ENCODE measurements at places on chromosomes 7 and 10.

DNA sequence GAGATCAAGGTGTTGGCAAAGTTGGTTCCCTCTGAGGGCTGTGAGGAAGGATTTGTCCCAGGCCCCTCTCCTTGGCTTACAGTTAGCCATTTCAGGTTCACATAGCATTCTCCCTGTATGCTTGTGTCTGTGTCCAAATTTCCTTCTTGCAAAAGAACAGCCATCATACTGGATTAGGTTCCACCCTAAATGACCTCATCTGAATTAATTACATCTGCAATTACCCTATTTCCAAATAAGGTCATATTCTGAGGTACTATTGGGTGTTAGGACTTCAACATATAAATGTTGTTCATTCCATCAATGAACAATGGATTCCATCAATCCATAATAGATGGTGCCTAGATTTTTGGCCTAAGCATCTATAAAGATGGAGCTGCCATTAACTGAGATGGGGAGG is 16.2 kb upstream of the LRRC17 start:
- DNase-seq: no peak

DNA sequence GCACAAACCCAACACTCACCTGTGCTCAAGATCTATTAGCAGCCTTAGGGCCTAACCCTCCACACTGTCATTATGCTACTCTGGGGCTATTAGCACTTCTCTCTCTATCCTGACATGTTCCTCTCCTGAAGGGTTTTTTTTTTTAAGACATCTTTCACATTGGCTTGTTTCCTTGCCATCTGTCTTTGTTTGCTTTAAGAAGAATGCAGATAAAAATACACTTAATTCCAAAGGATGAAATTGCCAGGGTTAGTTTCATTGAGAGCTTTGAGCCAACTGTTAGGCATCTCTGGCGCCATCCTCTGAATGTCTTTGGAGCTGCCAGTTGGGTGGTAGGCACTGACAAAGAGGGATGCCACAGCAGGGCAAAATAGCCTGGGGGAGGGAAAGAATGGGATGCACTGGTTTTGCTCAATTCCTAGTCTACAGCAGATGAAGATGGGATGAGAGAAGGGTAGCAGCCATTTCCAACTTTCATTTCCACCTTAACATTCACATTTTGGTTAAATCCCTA is 399.2 kb downstream of the SORCS1 start:
- DNase-seq: no peak

DNA sequence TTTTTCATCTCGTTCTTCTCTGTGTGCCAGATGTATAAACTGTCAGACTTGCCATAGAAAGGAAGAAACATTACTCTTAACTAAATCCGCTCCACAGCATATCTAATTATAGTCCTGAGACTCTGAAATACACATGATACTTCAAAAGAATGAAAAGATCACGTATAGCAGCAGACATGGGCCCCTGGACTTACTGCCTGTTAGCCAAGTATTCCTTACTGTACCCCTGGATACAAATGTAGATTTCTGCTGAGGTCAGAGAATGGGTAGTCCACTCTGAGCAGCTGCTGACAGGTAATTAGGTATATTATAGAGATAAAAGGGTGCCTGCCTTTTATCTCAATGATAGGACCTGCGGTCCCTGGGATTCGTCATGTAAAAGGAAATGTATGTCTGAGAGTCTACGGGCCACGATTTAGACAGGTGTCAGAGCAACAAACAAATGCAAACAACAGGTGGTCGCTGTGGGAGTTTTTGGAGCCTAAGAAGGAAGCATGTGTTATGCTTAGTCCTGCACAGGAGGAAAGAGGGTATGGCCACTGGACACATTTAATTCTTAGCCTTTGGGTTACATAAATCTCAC is 69.4 kb downstream of the VOPP1 start:
- DNase-seq: no peak

DNA sequence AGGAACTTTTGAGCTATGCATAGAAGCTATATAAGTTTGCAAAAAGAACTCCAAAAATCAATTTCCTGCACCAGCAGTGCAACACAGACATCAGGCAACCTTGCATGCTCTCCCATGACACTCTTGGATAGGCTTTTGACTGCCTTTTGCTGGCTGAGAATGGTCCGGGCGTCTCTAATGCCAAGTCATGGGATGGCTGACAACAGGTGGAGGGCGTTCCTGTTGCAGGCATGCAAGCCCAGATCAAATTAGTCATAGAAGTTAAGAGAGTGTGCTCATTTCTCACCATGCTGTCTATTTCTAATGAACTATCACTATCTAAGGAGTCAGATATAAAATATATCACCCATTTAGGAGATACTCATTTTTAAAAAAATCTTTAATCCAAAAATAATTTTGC is 8.4 kb downstream of the PLCE1 start:
- DNase-seq: peak; percentile 83

DNA sequence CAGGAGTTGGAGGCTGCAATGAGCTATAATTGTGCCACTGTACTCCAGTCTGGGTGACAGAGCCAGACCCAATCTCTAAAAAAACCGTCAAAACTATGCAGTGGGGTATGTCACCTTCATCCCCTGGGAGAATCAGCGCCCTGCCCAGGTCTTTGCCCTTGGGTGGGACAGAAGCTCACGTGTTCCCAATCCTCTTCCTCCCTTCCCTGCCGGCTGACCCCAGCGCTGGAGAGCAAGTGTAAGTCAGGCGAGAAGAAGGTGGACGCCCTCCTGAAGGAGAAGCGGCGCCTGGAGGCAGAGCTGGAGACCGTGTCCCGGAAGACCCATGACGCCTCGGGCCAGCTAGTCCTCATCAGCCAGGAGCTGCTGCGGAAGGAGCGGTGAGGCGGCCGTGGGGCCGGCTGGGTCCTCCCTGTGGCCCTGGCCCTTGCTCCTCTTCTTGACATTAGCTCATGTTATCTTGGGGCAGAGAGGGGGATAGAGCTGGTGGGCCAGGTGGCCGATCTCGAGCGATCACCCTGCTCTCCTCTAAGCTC is 64.8 kb upstream of the GTF2IRD1 start:
- DNase-seq: no peak

DNA sequence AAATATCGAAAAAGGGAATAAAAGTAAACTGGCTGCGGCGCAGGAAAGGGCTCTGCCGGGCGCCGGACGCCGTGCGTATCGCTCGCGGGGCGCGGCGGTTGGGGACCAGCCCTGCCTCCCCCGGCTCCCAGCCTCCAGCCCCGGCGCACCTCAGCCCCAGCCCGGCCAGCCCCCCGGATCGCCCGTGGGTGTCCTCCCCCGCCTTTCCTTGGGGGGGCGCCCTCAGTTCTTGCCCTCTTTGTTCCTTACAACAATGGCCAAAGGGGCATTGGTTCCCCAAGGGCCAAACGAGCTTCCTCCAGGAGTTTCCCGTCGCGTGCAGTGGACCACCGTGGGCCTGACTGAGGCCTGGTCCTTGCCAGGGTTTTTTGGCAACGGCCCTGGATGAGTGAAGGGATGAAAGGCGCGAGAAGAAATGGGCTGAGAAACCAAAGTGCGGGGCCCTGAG is 1.2 kb downstream of the MACROH2A2 start:
- DNase-seq: peak; percentile 31

GRCh38 chr7:109094-109493 is 83.3 kb upstream of the FAM20C start:
- DNase-seq: peak; percentile 25

DNA sequence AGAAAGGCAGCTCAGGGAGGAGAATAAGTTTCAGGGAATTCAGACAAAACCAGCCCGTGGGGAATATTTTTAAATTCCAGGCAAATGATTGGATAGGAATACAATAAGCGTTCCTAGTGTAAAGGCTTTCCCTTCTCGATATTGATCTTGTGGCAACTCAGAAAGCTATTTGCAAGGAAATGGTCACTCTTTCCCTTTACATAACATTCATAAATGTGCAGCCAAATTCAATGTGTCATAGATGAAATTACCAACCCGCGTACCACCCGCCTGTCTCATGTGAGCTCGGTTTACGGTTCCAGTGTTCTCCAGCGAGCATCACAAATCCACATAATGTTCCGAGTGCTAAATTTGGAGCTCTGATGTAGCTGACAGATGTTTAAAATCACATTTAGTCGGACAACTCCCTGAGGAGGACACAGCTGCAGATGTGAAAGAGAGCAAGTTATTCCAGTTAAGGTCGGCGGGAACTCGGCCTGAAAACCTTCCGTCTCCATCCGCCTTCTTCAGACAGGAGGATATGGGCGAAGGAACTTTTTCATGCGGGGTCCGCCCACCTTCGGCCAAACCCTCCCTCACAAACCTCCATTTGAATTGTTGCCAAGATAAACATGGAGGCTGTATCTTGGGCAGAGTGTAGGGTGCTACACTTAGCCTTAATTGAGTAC is 327.0 kb downstream of the RNLS start:
- DNase-seq: peak; percentile 78

GRCh38 chr10:944034-944831 is 12.7 kb upstream of the LARP4B start:
- peak; percentile 56 for DNase-seq

- DNase-seq: no peak
Measured at GRCh38 chr7:80284855-80285254, 150.2 kb downstream of the GNAI1 start.

DNA sequence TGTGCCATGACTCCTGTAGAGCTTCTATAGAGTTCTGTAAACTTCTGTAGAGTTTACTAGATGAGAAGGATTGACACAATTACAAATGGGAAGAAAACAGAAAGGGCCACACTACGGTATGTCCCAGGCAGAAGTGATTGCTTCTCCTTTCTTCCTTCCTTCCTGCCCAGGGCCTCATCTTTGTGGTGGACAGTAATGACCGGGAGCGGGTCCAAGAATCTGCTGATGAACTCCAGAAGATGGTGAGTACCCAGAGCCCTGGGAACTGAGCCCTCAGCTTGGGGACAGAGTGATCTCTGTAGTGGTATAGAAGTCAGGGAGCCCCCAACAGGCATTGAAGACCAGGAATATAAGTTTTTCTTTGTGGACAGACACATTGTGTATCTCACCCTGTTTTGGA is 1.7 kb downstream of the ARF5 start:
- no peak for DNase-seq

GRCh38 chr10:128727114-128727513 is 600.9 kb upstream of the MKI67 start:
- DNase-seq: no peak

- no peak for DNase-seq
Measured at GRCh38 chr10:2367083-2367482, 629.8 kb upstream of the ADARB2 start.

DNA sequence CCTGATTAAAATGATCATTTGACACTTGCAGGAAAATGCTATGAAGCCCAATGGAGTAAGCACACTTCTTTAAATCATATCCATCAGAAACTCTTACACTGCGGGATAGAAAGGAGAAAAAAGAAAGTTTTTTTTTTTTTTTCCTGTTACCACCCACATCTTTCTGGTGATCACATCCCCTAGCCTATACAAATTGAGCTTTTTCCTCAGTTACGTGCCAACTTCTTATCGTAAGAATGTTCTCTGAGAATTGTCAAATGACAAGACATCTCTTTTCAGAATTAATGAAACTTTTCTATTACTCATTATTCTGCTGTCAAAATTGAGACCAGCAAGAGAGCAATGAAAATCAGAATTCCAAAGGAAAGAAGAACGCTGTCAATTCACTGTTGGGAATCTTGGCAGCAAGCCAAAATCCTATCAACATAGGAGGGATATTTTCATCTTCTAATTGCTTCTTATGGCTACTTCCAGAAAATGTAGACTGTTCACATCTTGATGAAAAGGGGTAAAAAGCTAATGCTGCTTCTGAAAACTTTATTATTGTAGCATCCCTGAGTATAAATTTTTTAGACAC is 179.5 kb downstream of the ADAM12 start:
- DNase-seq: no peak

GRCh38 chr7:139893461-139893860 is 64.4 kb downstream of the TBXAS1 start:
- no peak for DNase-seq

DNA sequence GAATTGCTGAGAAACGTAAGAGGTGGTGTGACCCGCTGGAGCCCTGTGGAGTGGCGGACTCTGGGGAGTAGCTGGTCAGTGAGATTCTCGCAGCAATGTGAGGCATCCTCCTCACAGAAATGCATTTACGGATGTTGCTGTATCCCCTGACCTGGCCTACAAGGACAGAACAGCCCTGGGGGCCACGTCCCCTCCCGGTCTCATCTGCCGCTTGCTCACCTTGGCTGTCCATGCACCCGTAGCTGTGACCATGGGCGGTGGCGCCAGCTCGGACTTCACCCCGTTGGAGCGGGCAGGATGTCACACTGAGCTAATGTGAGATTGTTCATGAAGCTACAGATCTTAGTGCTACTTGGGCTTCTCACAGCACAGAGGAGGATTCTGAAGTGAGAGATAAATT is 193.8 kb downstream of the EBF3 start:
- peak; percentile 17 for DNase-seq

- no peak for DNase-seq
Measured at GRCh38 chr7:46881507-46882127, 700.3 kb downstream of the TNS3 start.

GRCh38 chr7:80722616-80723195 is 84.3 kb downstream of the CD36 start:
- DNase-seq: peak; percentile 62

GRCh38 chr10:126905776-126906703 is 812 bp downstream of the DOCK1 start:
- peak; percentile 57 for DNase-seq

- DNase-seq: no peak
Measured at GRCh38 chr7:35348611-35349400, 94.9 kb upstream of the TBX20 start.

DNA sequence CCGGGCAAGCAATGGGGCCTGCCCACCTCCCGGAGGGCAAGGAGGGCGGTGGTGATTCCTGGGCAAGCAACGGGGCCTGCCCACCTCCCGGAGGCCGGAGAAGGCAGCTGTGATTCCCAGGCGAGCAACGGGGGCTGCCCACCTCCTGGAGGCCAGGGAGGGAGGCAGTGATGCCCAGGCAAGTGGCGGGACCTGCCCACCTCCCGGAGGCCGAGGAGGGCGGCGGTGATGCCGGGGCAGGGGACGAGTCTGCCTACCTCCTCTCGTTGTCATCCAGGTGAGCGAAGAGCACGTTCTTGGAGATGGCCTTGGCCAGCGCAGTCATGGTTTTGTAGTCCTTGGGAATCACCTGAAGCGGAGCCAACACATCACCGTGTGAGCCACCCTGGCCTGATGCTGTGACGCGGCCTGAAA is 49.5 kb upstream of the DNAAF5 start:
- no peak for DNase-seq

- no peak for DNase-seq
Measured at GRCh38 chr10:53358536-53358935, 586.0 kb upstream of the MBL2 start.

- DNase-seq: no peak
Measured at GRCh38 chr10:18240185-18240882, 100.1 kb downstream of the CACNB2 start.

GRCh38 chr7:5750031-5750653 is 31.3 kb downstream of the RNF216 start:
- no peak for DNase-seq

- DNase-seq: peak; percentile 24
Measured at GRCh38 chr10:68327889-68328786, 3.7 kb upstream of the HNRNPH3 start.

GRCh38 chr10:86687750-86688149 is 19.4 kb downstream of the LDB3 start:
- no peak for DNase-seq

GRCh38 chr10:91023700-91024398 is 103.0 kb upstream of the ANKRD1 start:
- DNase-seq: no peak
